ENCODE measurements at places on chromosomes 7 and 10. TPM values are rescaled to one million over a fixed set of nuclear protein-coding genes. Genes with fewer than 3 reads are reported as not detected.

Gene COL17A1
- total RNA-seq, result 0.83 TPM

Gene CHN2
- total RNA-seq, result not detected

Gene SMO
- 15.3 TPM for total RNA-seq

GRCh38 chr7:102933763-102934162 lies 21.0 kb downstream of the LRRC17 start:
- DNase-seq, result peak; percentile 97

DNA sequence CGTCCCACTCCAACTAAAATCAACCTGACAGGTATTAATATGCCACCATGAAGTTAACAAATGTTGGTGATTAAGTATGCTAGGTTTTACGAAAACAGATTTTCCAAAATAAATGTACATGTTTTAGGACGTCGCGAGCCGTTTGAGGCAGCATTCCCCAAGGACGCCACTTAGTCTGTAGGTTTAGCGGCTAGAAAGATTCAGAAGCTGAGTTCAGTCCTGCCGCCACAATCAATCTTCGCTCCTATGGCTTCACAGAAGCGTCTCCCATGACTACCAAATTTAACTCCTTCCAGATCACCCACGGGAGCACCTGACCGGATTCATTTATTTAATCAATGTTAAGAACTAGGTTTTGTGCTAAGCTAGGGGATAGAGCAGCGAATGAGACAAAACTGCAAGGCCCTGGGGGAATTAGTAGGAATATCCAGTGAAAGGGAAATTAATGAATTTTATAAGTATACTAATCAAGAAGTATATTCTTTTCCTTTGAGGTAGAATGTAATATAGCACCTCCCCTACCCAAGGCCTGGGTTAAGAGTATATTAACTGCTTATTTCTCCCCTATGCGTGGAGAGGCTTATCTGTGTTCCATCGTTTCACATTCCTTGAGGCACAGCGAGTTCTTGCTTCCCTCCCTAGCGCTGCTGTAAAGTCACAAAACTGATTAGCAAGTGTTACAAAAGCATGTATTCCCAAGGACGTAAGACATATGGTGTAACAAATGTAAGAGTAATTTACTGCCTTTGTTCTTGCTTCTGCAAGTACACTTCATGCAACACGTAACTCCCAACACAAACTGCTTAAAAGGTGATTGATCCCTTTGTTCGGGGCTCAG lies 994 bp upstream of the CYP51A1 start:
- no peak for DNase-seq

DNA sequence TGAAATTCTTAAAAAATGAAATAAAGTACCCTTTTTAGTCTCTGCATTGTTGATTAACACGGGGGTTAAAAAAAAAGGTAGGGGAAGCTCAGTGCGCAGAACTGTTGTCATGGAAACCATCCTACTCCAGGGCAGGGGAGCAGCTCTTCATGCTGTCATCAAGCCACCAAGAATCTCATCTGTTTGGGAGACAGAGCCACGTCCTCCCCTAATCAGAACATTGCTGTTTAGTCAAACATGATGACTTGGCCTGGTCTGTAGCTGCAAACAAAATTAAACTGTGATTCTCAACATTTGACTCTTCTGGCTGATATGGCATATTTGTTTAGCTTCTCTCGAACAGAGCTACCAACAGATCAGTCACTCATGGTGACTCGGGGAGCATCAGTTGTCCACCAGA lies 254.4 kb upstream of the KLF14 start:
- peak; percentile 57 for DNase-seq

GRCh38 chr7:133742709-133743538 lies 384.2 kb upstream of the LRGUK start:
- peak; percentile 36 for DNase-seq
